ENCODE measurements at places on chromosomes 1 and 21. TPM values are rescaled to one million over a fixed set of nuclear protein-coding genes. Genes with fewer than 3 reads are reported as not detected.

The CPTP gene
- 19.1 TPM for total RNA-seq

The KRTAP19-4 gene
- total RNA-seq = not detected

The TENT5C gene
- 0.33 TPM for total RNA-seq

The F13B gene
- not detected for total RNA-seq

The HSD3B1 gene
- not detected for total RNA-seq

The KCNAB2 gene
- total RNA-seq = 224 TPM

The OR2L2 gene
- total RNA-seq = not detected

The TMEM269 gene
- not detected for total RNA-seq

The SPATA45 gene
- not detected for total RNA-seq

Data from melanocyte of skin (primary cell).